ENCODE measurements at places on chromosomes 7 and 10. TPM values are rescaled to one million over a fixed set of nuclear protein-coding genes. Genes with fewer than 3 reads are reported as not detected.

- no peak for DNase-seq
- H3K4me1 ChIP-seq: no peaks in the 10 kb centered on the region
- no peak overlapping the region for H3K4me3 ChIP-seq
- no peak overlapping the region for H3K27ac ChIP-seq
- peaks cover 37% of the 10 kb centered on the region for H3K36me3 ChIP-seq
- no peaks in the 10 kb centered on the region for H3K27me3 ChIP-seq
Measured at GRCh38 chr7:32559480-32559879, 64.2 kb downstream of the AVL9 start.

GRCh38 chr7:85065888-85066485 lies 120.9 kb downstream of the SEMA3D start:
- H3K4me3 ChIP-seq: no peak overlapping the region
- no peaks in the 10 kb centered on the region for H3K36me3 ChIP-seq
- DNase-seq: no peak
- H3K4me1 ChIP-seq: no peaks in the 10 kb centered on the region
- H3K27ac ChIP-seq: no peak overlapping the region

GRCh38 chr7:78873117-78873516 lies 580.4 kb downstream of the MAGI2 start:
- no peak overlapping the region for H3K4me3 ChIP-seq
- H3K27me3 ChIP-seq: no peaks in the 10 kb centered on the region
- no peak overlapping the region for H3K27ac ChIP-seq

DNA sequence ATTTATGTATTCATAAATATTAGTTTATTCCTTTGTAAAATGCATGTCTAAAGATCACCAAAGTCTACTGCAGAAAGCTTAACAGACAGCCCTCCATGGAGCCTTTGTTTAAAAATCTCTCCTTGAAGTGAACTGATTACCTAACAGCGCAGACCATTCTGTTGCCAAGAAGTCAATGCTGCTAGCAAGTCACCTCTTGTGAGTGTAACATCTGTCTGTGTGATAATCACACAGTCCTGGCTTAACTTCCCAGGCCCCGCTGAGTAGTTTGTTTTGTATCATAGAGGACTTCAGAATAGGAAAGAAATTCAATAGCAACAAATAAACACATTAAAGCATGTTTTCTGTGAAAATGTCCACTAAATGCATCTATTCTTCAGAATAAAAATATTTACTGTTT lies 435.3 kb upstream of the IGFBP3 start:
- H3K27ac ChIP-seq: no peak overlapping the region
- no peaks in the 10 kb centered on the region for H3K27me3 ChIP-seq
- no peak for DNase-seq
- H3K4me1 ChIP-seq: no peaks in the 10 kb centered on the region

Gene TRIM4
- total RNA-seq: 27.8 TPM

- H3K27ac ChIP-seq: no peak overlapping the region
- no peaks in the 10 kb centered on the region for H3K27me3 ChIP-seq
- peak; percentile 93 for DNase-seq
- no peak overlapping the region for H3K4me3 ChIP-seq
- H3K4me1 ChIP-seq: no peaks in the 10 kb centered on the region
Measured at GRCh38 chr10:118459642-118460193, 117.6 kb upstream of the FAM204A start.

DNA sequence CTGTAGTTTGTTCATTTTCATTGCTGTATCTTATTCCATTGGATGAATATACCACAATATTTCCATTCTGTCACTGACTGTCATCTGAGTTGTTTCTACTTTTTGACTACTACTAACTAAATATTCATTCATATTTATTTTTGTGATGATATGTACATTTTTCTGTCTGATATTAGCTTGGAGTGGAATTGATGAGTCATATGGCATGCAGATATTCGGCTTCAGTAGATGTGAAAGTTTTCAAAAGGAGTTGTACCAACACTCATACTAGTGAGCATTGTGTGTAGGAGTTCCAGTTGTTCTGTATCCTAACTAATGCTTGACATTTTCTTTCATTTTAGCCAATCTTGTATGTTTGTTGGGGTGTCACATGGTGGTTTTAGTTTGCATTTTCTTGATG lies 7.7 kb downstream of the RUNDC3B start:
- no peaks in the 10 kb centered on the region for H3K27me3 ChIP-seq
- no peaks in the 10 kb centered on the region for H3K4me1 ChIP-seq
- H3K4me3 ChIP-seq: no peak overlapping the region
- no peaks in the 10 kb centered on the region for H3K36me3 ChIP-seq
- no peak for DNase-seq

Gene TRPV5
- total RNA-seq: not detected

DNA sequence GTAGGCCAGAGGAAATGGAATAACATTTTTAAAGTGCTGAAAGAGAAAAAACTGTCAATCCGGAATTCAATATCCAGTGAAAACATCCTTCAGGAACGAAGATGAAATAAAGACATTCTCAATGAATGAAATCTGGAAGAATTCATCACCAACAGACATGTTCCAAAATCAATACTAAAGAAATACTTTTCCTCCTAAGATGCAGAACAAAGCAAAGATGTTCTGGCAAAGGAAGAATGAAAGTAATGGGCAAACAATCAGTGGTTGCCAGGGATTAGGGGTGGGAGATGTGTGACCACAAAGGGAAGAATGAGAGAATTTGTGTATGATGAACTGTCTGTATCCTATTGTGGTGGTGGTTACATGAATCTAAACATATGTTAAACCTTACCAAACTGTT lies 52.8 kb upstream of the EEPD1 start:
- H3K4me1 ChIP-seq: no peaks in the 10 kb centered on the region
- no peak for DNase-seq
- no peak overlapping the region for H3K27ac ChIP-seq
- H3K27me3 ChIP-seq: no peaks in the 10 kb centered on the region
- no peak overlapping the region for H3K4me3 ChIP-seq
- no peaks in the 10 kb centered on the region for H3K36me3 ChIP-seq

- H3K4me1 ChIP-seq: no peaks in the 10 kb centered on the region
- DNase-seq: no peak
- no peaks in the 10 kb centered on the region for H3K36me3 ChIP-seq
- H3K4me3 ChIP-seq: no peak overlapping the region
- no peaks in the 10 kb centered on the region for H3K27me3 ChIP-seq
Measured at GRCh38 chr7:134636008-134636449, 10.6 kb upstream of the BPGM start.

GRCh38 chr7:105623378-105623777 lies 42.1 kb upstream of the EFCAB10 start:
- no peak overlapping the region for H3K4me3 ChIP-seq
- no peaks in the 10 kb centered on the region for H3K27me3 ChIP-seq
- peaks cover 18% of the 10 kb centered on the region for H3K4me1 ChIP-seq
- no peak for DNase-seq
- H3K27ac ChIP-seq: no peak overlapping the region

Gene PRF1
- total RNA-seq: 1.6 TPM

Gene PAOX
- 14.4 TPM for total RNA-seq

DNA sequence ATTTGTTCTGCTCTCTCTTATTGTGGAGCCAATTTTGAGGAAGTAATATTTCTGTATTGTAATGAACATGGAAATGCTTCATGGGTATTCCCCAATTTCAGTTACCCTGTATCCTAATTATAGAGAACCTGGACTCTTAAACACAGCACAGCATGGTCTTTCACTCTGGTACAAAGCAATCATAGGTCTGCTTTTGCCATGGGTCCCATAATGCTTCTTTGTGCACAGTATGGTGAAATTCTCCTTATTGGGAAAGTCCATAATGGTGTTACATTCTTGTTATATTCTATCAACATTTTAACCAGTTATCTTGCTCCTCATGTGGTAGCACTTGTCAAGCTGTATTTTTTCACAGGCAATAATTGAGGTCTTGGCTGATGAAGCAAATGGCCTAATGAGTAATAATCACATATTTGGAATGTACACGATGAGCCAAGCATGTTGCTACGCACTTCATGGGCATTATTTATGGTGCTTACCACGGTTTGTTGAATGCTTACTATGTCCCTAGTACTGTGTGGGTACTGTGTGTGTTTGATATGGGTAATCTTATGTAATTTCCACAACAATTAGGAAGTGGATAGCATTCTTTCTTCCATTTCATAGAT lies 42.9 kb downstream of the PRKG1 start:
- no peak for DNase-seq
- H3K4me1 ChIP-seq: peaks cover 8% of the 10 kb centered on the region
- H3K27me3 ChIP-seq: no peaks in the 10 kb centered on the region
- no peak overlapping the region for H3K4me3 ChIP-seq
- no peak overlapping the region for H3K27ac ChIP-seq

Gene CPA2
- total RNA-seq: not detected

Gene MSS51
- total RNA-seq: 1.7 TPM

Gene CCDC136
- total RNA-seq: 35.4 TPM

Gene SLC16A12
- total RNA-seq: 2.2 TPM

DNA sequence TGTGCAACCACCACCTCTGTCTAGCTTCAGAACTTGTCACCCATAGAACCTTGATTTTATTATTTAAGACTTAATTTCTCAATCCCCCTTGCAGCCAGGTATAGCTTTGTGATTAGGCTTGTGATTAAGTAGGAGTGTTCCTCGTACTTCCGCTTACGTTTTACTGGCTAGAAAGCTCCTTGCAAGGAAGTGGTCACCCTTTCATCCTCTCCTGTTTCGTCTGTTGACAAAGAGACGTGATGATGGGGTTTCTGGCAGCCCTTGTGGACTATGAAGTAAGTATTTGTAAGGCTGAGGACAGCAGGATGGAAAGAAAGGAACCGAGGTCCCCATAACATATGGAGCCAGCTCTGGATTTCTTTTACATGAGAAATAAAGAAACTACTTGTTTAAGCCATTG lies 86.5 kb upstream of the KDM7A start:
- no peaks in the 10 kb centered on the region for H3K27me3 ChIP-seq
- DNase-seq: no peak
- no peaks in the 10 kb centered on the region for H3K4me1 ChIP-seq
- no peak overlapping the region for H3K27ac ChIP-seq

- DNase-seq: no peak
- no peak overlapping the region for H3K4me3 ChIP-seq
- H3K27ac ChIP-seq: peak overlapping the region; percentile 63
- H3K27me3 ChIP-seq: no peaks in the 10 kb centered on the region
- H3K4me1 ChIP-seq: peaks cover 31% of the 10 kb centered on the region
Measured at GRCh38 chr7:611281-611810, 91.7 kb upstream of the PDGFA start.

DNA sequence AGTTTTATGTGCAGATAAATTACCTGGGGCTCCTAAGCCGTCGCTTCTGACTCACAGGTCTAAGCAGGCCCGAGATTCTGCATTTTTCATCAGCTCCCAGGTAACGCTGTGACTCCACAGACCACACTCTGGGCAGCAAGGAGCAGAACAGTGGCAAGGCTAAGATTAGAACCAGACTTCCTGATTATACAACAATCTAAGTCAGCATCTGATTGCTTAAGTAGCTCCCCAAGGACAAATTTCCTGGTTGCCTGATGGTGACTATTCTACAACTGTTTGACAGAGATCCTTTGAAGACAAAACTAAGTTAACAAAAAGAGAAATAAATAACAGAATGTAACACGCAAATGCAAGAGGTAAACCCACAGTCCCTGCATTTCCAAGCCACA lies 69.0 kb downstream of the CREB3L2 start:
- H3K4me3 ChIP-seq: no peak overlapping the region
- DNase-seq: no peak
- no peaks in the 10 kb centered on the region for H3K27me3 ChIP-seq
- H3K27ac ChIP-seq: peak overlapping the region; percentile 69
- peaks cover 6% of the 10 kb centered on the region for H3K36me3 ChIP-seq
- H3K4me1 ChIP-seq: peaks cover 75% of the 10 kb centered on the region

- DNase-seq: no peak
- H3K4me1 ChIP-seq: no peaks in the 10 kb centered on the region
- H3K36me3 ChIP-seq: no peaks in the 10 kb centered on the region
- H3K27me3 ChIP-seq: no peaks in the 10 kb centered on the region
- no peak overlapping the region for H3K4me3 ChIP-seq
- H3K27ac ChIP-seq: no peak overlapping the region
Measured at GRCh38 chr10:19204246-19204917, 155.8 kb downstream of the MALRD1 start.

- no peaks in the 10 kb centered on the region for H3K36me3 ChIP-seq
- H3K4me3 ChIP-seq: no peak overlapping the region
- H3K27me3 ChIP-seq: no peaks in the 10 kb centered on the region
- DNase-seq: no peak
- peaks cover 26% of the 10 kb centered on the region for H3K4me1 ChIP-seq
- peak overlapping the region; percentile 75 for H3K27ac ChIP-seq
Measured at GRCh38 chr7:74467876-74468275, 14.2 kb downstream of the GTF2IRD1 start.

DNA sequence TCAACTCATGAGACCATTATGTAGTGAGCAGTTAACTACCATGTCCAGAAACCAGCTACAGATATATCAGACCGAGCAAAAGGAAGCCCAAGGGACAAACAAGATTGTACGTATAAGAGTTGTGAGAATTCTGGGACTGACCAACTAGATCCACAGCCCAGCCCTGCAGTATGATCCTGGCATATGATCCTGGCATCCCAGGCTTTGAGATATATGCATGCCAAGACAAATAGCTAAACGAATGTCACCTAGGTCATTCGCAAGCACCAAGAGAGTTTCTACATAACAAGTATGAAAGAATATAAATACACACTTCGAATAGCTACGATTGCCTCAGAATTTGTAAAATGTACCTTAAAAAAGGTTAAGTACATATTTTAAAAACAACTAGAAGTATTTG lies 56.4 kb upstream of the PMPCB start:
- no peaks in the 10 kb centered on the region for H3K36me3 ChIP-seq
- DNase-seq: no peak
- H3K4me1 ChIP-seq: no peaks in the 10 kb centered on the region

DNA sequence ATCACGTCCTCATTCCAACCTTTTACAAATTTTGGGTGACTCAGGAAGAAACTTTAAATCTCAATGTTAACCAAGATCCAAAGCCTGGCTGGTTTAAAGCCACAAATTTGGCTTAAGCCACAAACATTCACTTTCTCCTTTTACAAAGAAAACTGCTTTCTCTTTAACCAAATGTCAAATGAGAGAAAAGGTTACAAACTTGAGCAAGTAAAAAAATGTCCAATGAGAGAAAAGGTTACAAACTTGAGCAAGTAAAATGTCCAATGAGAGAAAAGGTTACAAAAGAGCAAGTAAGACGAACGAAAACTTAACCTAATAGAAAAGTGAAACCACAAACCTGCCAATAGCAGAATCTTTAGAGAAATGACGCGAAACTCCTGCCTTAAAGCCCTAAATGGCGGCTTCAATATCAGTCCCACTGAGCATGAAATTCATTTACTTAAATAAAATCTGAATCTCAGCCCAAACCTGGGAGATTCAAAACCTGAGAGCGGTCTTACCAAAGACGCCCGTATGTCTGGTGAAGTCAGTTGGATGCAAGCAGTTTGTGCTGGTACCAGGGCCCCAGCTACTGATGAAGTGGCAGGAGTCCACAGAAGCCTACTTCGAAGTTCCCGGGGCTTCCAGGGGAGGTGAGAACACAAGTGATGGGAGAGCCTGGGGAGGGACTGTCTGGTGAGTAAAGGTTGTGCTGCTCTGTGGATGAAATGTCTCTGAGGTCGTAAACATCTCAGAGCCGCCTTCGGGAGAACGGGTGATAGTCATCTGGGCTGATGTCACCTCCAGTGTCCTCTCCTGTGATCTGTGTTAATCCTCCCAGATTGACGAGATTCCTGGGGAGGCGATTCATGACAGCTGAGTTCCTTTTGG lies 74.6 kb downstream of the PAXIP1 start:
- peak overlapping the region; percentile 66 for H3K4me3 ChIP-seq
- no peaks in the 10 kb centered on the region for H3K36me3 ChIP-seq
- peak overlapping the region; percentile 86 for H3K27ac ChIP-seq
- peaks cover 6% of the 10 kb centered on the region for H3K4me1 ChIP-seq
- no peaks in the 10 kb centered on the region for H3K27me3 ChIP-seq
- DNase-seq: no peak

GRCh38 chr7:69739190-69739589 lies 140.9 kb downstream of the AUTS2 start:
- H3K4me3 ChIP-seq: no peak overlapping the region
- H3K4me1 ChIP-seq: peaks cover 54% of the 10 kb centered on the region
- no peak for DNase-seq
- H3K36me3 ChIP-seq: no peaks in the 10 kb centered on the region
- H3K27ac ChIP-seq: no peak overlapping the region
